Suprapubic skin (tissue), 4 donors: ENCODE measurements at places on chromosomes 5 and 9.

DNA sequence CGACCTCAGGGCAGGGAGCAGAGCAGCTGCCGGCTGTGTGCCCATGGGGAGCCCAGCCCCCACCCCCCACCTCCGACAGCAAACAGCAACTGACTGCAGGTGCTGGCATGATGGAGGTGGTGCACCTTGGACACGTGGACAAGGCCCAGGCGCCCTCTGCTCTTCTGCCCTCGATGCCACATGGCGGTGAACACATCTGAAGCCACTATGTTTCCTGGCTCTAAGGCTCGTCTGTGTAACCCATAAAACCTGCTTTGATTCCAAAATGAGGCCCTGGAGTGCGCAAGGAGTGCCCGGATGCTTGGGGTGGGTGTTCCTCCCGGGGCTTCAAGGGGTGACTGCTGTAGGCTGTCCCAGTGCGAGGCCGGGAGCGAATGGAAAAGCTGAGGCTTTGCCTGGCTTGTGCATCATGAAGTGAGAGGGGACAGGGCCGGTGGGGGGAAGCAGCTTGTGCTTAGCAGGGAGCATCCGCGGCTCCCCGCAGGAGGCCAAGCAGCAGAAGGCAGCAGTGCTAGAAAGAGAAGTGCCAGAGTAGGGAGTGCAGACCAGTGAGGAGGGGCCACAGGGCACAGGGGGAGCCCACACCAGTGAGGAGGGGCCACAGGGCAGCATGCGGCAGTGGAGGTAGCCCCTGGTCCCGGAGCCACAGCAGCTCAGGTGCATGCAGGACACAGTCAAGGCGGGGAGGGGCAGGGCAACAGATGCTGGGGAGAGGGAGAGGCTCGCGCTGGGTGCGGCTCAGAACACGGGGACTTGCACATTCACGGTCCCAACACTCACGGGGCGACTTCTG, 30.0 kb downstream of the NKD2 start:
- DNase-seq = peak; percentile 57

DNA sequence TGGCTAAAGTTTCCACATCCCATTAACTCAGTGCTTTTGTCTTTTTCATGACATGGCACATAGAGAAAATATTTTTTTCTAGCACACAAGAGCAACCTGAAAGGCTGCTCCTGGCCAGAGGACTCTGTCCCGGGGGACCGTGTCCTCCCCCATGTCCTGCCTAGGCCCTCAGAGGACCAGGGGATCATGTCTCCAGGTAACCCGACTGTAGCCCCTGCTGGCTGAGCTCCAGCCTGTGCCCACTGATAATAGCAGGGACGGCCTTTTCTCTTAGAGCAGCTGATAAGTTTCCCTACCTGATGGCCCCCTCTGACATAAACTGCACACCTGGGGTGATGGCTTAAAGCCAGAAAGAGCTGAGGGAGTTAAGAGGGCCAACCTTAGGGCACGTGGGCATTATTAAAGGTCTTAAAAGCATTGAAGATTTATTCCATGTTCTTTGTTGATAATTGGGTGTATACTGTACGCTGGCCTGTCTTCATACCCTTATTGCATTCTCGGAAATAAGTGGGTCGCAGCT, 5.9 kb downstream of the HDHD3 start:
- DNase-seq = no peak

- no peak for DNase-seq
These were observed 446.8 kb upstream of the CDH18 start for GRCh38 chr5:20434786-20435185.

DNA sequence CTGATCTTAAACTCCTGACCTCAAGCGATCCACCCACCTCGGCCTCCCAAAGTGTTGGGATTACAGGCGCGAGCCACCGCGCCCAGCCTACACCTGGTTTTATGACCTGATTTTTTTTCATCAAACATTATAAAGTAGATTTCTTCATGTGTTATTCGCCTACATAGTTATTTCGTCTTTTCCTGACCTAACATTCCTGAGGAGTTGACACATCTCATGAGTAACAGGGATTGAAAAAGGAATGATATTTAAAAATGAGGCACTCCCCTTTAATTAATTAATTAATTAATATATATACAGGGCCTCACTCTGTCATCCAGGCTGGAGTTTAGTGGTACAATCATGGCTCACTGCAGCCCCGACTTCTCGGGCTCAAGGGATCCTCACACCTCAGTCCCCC, 20.2 kb upstream of the MTMR12 start:
- DNase-seq = no peak

DNA sequence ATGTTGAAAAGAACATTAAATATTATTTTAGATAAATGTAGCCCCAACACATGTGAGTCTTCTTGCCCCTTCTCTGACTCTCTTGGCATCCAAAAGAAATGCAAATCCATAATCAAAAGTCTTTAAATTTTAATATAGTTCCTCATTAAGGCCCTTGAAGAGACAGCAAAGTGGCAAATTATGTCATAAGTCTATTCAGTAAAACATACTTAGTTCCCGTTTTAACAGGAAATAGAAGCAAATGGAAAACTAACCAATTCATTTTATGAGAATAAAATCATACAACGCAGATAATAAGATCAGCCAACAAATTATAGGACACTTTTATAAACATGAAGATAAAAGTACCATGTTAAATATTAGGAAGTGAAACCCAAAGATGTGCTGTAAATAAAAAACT, 20.1 kb upstream of the IFNB1 start:
- no peak for DNase-seq

DNA sequence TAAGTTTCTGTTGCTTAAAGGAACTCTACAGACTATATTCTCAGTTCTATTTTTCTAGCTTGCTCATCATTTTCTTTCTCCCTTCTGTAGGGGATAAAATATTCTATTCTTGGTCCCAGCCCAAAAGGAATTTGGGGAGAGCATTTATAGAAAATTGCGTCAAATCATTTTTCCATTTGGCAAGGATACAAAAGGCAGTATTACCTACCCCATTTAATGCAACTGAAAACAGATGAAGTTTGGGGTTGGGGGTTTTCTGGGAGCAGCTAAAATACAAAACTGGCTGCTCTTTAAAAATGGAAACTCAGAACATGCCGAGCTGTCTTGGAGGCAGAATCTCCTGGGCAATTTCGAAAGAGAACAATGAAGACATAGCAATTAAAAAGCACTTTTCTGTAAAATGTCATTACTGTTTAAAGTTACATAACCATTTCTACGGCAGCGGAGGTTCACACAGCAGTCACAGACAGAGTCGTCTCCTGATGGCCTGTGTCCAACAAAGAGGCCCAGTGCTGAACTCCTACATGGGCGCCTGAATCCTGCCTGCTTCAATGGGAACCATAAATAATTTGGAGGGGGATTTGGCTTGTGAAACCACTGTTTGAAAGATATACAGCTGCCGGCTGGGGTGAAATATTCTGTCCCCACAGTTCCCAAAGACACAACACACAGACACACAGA, 152.4 kb downstream of the BRINP1 start:
- no peak for DNase-seq

DNA sequence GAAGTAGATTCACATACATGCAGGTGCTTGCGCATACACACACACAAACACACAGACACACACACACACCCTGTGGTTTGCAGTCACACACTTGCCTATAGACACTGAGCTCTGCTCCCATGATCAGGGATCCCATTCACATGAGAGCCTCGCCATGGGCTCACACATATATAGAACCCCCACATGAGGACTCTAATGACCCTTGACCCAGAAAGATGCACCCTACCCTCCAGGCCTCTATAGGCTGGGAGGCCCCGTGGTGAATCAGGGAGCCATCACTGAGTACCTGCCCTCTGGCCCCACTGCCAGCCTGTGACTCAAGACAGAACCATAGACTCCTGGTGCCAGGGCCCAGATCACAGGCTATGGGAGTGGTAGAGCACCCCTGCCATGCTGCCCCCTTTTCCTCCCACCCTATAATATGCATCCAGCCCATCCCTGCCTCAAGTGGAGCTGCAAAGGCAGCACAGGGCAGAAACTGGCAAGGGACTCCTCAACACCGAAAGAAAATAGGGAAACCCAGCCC, 3.3 kb upstream of the AQP3 start:
- DNase-seq = no peak
